ENCODE measurements at places on chromosomes 6 and 20.

DNA sequence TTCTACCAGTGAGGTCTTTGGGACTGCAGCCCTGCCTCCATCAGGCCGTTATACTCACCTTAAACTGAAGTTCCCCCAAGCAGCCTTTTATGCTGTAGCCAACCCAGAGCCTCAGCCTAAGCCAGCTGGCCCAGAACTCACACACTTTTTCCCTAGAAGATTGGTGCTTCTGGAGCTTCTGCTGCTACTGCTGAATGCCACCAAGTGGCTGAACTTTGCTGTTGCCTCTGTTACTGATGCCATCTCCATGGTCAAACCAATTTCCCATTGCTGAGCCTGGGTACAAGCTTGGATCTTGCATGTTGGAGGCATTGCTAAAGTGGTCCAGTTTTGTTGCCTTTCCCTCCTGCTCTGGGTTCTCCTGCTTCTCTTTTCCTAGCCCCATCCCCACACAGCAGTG lies 15.0 kb upstream of the TBX18 start:
- H3K27ac ChIP-seq = no peak overlapping the region
- no peaks in the 10 kb centered on the region for H3K4me1 ChIP-seq
- H3K27me3 ChIP-seq = peaks cover 78% of the 10 kb centered on the region
- H3K4me3 ChIP-seq = no peak overlapping the region
- no peaks in the 10 kb centered on the region for H3K36me3 ChIP-seq

DNA sequence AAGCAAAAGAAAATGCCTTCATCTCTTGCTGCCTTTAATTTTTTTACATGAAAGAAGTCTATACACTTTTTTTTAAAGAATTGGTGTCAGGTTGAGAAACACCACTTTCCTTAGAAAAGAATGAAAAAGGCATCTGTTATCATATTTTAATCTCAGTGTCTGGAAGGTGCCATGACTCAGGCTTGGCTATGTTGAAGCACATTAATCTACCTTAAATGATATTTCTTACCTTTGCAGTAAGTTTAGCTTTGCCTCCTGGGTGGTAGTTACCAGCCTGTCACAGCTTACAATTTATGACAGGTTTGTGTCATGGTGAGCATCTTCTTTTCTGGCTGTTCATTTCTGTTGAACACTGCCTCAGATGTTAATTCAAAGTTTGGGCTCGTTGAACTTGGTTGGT lies 95.3 kb downstream of the RTN4IP1 start:
- no peak overlapping the region for H3K4me3 ChIP-seq
- no peaks in the 10 kb centered on the region for H3K36me3 ChIP-seq
- H3K27me3 ChIP-seq = no peaks in the 10 kb centered on the region
- H3K4me1 ChIP-seq = no peaks in the 10 kb centered on the region
- no peak for DNase-seq

GRCh38 chr20:57619051-57619831 lies 985 bp downstream of the ZBP1 start:
- no peak for DNase-seq
- H3K36me3 ChIP-seq = no peaks in the 10 kb centered on the region
- H3K4me3 ChIP-seq = no peak overlapping the region
- no peaks in the 10 kb centered on the region for H3K27me3 ChIP-seq

GRCh38 chr6:149154261-149154821 lies 163.2 kb upstream of the TAB2 start:
- H3K36me3 ChIP-seq = no peaks in the 10 kb centered on the region
- no peaks in the 10 kb centered on the region for H3K4me1 ChIP-seq
- H3K4me3 ChIP-seq = no peak overlapping the region
- no peaks in the 10 kb centered on the region for H3K27me3 ChIP-seq
- no peak overlapping the region for H3K27ac ChIP-seq

- no peak overlapping the region for H3K27ac ChIP-seq
- no peaks in the 10 kb centered on the region for H3K27me3 ChIP-seq
- H3K4me1 ChIP-seq = no peaks in the 10 kb centered on the region
- H3K36me3 ChIP-seq = no peaks in the 10 kb centered on the region
- no peak overlapping the region for H3K4me3 ChIP-seq
- DNase-seq = no peak
Measured at GRCh38 chr6:166778776-166779175, 151.7 kb upstream of the RPS6KA2 start.
